ENCODE measurements at places on chromosomes 3 and 15. TPM values are rescaled to one million over a fixed set of nuclear protein-coding genes. Genes with fewer than 3 reads are reported as not detected.

GRCh38 chr3:42490243-42490642 lies 12.2 kb upstream of the VIPR1 start:
- DNase-seq, result peak; percentile 69

Gene INKA1
- 2.1 TPM for total RNA-seq

Gene LMOD3
- not detected for total RNA-seq

- no peak for DNase-seq
Measured at GRCh38 chr3:133136114-133137041, 98.2 kb downstream of the TMEM108 start.

DNA sequence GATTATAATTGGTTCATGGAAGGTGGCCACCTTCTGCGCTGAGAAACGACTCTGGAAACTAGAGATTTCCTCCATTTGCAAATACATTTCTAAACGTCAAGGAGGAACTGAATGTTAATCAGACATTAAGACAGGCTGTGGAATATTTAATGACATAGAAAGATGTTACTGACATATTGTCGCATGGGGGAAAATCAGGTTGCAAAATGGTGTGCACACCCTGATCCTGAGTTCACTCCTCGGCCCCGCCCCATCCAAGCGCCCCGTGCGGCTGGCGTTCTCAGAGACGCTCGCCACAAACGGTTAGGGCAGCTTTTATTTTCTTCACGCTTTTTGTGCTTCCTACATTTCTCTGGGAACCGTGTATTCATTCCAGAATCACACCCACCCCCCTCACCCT lies 10.7 kb downstream of the H1-8 start:
- no peak for DNase-seq

GRCh38 chr3:47337656-47338055 lies 43.2 kb upstream of the PTPN23 start:
- no peak for DNase-seq

GRCh38 chr15:38611228-38611627 lies 46.6 kb upstream of the RASGRP1 start:
- DNase-seq, result no peak

Gene TMEM40
- total RNA-seq, result 0.10 TPM

DNA sequence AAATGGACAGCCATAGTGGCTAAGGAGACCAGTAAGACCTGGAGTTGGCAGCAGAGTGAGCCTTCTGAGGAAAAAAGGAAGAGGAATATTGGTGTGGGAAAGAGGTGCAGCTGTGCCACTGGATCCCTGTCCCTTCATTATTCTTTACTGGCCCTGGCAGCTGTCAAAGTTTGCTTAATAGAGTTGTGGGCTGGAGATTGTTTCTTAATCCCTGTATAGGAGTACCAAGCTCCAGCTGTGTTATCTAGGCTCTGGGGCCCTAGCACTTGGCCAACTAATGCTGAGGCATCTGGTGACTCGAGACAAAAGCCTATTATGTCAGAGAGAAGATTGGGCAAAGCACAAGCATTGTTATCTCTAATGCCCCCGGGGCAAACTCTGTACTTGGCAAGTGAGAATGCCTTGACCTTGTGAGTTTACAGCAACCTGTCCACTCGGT lies 61.4 kb downstream of the ZNF609 start:
- peak; percentile 78 for DNase-seq

DNA sequence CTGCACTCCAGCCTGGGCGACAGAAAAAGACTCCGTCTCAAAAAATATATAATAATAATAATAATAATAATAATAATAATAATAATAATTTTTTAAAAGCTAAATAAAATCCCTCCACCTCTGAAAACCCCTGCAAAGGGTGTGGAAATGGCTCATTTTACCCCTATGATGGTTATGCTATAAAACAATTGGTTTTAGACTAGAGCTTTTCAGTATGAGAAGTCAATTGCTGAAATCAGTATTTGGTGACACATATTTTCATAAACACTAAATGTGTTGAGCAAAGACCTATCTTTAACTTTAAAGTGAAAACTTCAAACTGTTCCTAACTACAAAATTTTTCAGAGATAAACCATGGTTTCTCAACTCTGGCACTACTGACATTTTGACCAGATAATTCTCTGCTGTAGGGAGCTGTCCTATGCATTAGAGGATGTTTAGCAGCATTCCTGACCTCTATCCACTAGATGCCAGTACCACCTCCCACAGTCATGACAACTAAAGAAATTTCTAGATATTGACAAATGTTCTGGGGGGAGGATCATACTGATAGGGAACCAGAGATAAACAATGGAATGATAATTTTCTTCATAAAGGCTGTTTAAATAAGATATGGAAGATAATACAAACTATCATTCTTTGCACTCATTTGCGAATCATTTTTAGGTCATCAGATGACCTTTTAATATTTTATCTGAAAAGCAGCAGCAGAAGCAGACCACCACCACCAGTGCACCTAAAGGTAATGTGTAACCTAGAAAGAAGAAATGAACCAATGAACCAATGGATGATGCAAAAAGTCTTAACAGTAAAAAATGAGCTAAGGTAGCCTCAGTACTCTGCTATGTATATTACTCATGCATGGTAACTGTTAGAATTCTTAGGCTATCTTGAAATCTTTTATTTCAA lies 13.8 kb downstream of the PTPN9 start:
- no peak for DNase-seq

GRCh38 chr3:114789803-114790202 lies 357.3 kb downstream of the ZBTB20 start:
- DNase-seq, result no peak

Data from H4 (cell line).